ENCODE measurements at places on chromosomes 13 and 19.

- DNase-seq = no peak
Observed at GRCh38 chr13:45454204-45454603, 10.5 kb upstream of the COG3 start.

DNA sequence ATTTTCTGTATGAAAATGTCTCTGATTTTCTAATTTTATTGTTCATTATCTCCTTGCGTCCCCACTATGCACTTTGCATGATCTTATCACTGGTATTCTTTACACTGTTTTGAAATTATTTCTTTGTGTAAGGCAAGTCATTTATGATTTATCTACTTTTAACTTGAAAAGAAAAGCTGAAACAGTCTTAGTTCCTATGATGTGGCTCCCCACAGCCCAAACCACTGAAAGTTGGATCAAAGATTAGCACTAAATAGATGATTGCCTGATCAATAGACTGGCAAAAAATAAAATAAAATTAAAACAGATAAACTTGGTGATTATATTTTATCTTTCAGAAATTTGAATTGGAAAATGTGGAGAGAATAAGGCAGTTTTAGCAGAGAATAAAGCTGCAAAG is 1101.9 kb downstream of the PCDH9 start:
- no peak for DNase-seq

DNA sequence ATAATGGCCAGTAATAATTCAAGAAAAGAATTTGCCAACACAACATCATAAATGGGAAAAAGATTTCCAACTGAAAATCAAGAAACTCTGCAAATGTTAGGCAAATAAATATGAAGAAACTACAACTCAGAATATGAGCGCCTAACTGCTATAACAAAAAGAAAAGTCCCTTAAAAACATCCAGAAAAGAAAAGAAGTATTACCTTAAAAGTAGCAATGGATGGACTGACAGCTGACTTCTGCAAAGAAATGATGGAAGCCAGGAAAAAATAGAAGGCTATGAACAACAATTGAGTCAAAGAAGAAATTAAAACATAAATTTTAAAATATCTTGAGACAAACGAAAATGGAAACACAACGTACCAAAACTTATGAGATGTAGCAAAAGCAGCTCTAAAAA is 482.3 kb upstream of the ZNF507 start:
- no peak for DNase-seq

DNA sequence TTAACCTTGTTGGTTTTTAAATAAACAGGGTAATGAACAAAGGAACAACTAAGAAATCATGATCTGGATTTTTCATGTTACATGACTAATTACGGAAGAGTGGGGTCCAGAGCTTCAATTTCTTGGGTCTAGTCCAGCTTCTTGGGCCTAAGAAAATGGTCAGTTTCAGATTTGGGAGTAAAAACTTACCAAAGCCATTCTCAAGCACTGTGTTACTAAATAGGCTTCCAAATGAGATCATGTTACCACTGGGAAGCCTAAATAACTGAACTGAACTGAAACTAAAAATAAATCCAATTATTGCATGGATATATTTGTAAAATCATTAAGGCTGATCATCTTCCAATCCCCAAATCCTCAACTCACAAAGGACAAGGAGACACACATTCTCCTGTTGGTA is 13.9 kb downstream of the TBC1D4 start:
- no peak for DNase-seq

- DNase-seq = no peak
Observed at GRCh38 chr13:86601351-86601750, 802.1 kb upstream of the SLITRK6 start.

DNA sequence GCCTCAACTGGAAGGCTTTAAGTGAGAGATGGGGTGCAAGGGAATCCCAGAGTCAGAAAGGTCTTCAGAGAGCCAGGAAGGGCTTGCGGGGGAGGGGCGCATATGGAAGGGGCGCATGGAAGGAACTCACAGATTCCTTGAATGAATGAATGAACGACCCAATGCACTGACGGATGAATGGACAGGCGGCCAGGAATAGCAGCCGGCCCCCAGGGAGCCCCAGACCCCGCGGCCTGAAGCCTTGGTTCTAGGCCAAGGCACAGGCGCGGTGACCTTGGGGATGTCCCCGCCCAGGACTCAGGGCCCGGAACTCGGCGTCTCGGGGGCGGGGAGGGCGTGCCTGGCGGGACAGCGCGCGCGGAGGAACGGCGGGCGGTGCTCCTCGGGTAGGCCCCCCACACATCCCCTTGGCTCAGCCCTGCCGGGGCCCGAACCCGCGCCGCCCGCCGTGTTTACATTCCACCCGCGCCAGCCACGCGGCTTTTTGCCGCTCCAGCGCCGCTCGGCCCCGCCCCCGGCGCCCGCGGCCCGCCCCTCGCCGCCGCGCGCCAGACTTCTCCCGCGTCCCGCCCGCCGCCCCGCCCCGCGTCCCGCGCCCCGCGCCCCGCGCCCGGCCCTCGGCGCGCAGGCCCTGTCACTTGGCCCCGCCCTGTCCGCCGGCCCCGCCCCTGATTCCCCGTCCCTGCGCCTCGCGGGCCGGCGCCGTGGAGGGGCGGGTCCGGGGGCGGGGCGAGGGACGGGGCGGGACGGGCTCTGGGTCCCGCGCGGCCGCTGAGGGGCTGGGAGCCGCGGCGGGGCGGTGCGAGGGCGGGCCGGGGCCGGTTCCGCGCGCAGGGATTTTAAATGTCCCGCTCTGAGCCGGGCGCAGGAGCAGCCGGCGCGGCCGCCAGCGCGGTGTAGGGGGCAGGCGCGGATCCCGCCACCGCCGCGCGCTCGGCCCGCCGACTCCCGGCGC is at the start of gene CCNE1:
Gene CCNE1 (plus strand): TSS at position 867 of the 955 bp plus-strand sequence. CDS start 565 bp downstream, outside the sequence.
- peak; percentile 64 for DNase-seq

- DNase-seq = no peak
Observed at GRCh38 chr19:50601407-50602088, 33.3 kb upstream of the LRRC4B start.

DNA sequence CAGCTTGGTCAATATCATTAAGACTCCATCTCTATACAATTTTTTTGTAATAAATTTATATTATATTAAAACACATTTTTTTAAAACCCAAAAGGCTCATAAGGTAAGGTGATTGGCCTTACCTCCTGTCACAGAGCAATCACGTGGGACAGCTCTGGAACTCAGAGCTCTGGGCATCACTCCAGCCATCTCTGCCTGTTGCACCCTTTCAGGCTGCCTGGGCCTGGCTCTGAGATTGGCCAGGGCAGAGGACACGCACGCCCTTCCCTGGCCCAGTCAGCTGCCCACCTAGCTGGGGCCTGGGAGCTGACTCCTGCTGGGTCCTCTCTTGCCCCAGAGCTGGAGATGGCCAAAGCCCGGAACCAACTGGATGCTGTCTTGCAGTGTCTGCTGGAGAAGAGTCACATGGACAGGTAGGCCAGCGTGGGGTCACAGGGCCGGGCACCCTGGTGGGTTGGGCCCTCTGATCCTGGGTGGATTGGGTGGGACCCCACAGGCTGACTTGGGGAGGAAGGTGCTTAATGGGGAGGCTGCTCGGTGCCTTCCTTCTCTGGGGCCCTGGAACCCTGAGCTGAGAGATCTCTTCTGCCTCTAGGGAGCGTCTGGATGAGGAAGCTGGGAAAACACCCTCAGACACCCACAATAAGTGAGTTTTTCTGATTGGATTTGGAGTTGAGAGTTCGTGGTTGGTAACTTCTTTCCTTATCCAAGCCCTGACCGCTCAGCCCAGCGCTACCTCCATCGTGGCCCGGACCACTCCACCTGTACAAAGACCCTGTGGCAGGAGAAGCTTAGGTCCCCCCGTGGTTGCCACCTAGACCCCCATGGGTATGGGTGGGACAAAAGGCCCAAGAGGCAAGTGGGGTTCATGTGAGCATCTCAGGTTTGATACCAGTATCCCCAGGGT is 3.7 kb downstream of the LIN37 start:
- DNase-seq = no peak

- DNase-seq = no peak
Observed at GRCh38 chr13:67771106-67771505, 541.0 kb upstream of the PCDH9 start.

DNA sequence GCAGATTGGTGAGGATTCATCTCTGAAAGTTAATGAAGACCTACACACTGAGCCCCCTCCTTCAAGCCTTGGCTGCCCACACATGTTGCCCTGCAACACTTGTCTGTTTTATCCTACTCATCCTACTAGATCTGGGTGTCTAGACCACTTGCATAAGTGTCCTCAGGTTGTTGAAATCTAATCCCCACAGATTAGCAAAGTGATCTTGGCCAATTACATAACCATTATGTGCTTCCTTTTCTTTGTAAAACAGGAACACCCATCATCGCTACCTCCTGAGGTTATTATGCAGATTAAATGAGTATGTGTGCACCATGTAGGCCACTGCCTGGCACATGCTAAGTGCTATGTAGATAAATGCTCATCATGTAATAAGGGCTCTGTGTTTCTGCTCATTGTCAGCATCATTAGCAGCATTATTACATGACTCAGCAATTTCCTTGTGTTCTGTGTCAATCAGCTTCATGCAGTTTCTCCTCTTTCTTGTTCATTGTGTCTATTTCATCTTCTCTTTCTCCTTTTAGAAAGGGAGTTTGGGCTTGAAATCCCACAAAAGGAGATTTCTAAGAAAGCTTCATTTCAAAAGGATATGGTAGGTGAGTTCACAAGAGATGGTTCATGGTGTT is 15.1 kb downstream of the ZNF175 start:
- DNase-seq = no peak

- DNase-seq = no peak
Observed at GRCh38 chr19:16268676-16269319, 55.8 kb upstream of the KLF2 start.

- no peak for DNase-seq
Observed at GRCh38 chr19:35030257-35031071, at the start of gene SCN1B. Gene SCN1B (plus strand): TSS chr19:35030470. CDS start chr19:35030821, 351 bp downstream.

DNA sequence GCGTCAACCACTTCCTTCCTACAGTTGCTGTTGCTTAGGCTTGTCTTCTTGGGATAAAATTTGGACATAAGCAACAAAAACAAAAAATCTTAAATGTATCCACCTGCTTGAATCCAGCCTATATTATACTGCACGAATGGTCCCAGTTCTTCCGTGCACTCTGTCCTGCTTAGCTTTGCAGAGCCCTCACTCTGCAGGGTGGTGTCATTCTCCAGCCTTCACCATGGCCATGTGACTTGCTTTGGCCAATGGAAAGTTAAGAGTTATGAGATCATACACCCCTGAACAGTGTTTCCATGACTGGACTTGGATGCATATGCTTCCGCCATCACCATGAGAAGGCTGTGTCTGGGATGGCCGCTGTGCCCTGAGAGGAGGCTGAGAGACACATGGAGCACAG is 27.4 kb upstream of the SACS start:
- DNase-seq = no peak

DNA sequence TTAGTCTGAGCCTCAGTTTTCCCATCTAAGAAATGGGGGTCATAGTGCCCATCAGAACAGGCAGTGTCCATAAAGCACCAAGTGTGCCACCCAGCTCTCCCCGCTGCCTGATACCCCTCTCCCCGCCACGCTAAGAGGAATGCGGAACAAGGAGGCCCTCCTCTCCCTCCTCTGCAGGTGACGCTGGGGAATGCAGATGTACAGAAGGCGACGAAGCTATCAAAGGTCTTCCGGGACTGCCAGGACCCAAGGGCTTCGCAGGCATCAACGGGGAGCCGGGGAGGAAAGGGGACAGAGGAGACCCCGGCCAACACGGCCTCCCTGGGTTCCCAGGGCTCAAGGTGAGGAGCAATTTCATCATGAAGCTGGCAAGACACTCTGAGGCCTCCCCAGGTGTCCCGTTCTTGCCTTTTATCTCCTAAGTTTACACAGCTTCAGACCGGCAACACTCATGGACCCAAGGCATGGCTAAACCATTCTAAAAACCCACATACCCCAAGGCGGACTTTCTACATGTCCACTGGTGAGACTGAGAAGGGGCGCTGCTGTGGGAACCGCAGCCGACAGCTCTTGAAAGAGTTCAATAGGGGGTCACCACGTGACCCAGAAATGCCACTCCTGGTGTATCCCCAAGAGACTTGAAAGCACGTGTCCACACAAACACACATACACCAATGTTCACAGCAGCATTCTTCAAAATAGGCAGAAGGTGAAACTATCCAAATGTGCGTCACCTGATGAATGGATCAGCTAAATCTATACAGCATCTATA is 102.7 kb downstream of the RAB20 start:
- DNase-seq = no peak

DNA sequence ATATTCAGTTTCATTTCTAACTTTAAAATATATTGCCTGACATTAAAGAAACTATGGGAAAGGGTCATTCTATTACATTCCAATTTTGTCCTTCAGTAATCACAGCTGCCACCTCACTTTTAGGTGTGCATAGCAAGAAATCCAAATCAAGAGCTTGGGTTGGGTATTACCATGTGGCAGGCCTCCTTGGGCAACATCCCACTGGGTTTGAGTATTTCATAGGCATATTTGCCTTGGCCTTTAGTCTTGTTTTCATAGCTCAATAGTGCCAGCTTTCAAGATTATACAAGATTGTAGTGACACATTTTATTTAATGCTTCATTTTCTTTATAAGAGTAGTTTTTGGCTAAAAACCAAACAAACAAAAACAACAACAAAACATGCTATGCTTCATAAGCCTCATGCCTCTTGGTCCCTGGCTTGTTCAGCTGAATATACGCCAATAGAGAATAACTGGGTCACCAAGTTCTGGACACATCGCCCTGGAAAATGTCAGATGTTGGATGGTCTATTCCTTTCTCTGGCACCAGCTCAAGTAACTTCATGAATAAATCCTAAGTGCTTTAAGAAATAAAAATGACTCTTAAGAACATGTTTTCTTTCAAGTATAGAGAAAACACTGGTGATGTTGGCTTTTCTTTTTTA is 167.4 kb upstream of the STARD13 start:
- DNase-seq = no peak

- no peak for DNase-seq
Observed at GRCh38 chr13:73325723-73326558, 267.1 kb downstream of the KLF5 start.

DNA sequence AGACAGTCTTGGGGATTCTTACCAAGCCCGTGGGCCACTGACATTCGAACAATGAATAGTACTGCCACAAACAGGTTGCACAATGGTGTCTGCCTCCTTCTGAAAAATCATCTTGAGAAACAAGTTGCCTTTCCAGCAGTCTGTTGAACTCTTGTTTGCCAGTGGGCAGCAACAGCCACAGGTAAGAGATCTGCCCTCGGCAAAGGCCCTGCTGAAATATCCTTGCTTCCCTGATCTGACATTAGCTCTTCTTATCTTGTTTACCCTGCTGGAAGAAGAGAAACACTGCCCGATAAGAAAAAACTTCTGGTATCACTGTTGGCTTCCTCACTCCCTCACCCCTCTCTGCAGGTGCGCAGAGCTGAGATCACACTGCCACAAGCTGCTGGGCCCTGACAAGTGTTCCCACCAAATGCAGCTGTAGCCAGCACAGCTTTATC is 2.0 kb downstream of the DOCK9 start:
- no peak for DNase-seq
